ENCODE measurements at places on chromosomes 5 and 9. TPM values are rescaled to one million over a fixed set of nuclear protein-coding genes. Genes with fewer than 3 reads are reported as not detected.

Gene PAPPA
- polyA plus RNA-seq: 0.29 TPM

Gene GPR150
- polyA plus RNA-seq: not detected

Gene ZNF608
- polyA plus RNA-seq: 15.7 TPM

Gene GFI1B
- not detected for polyA plus RNA-seq

Gene NOXA1
- polyA plus RNA-seq: not detected

Measured in Purkinje cell (primary cell).